ENCODE measurements at places on chromosomes 6 and 20.

GRCh38 chr6:150032598-150032997 is 7.3 kb upstream of the RAET1L start:
- peak; percentile 28 for DNase-seq

GRCh38 chr6:49384904-49385303 is 78.1 kb downstream of the MMUT start:
- no peak for DNase-seq

GRCh38 chr6:55963301-55963700 is 87.9 kb upstream of the BMP5 start:
- no peak for DNase-seq

DNA sequence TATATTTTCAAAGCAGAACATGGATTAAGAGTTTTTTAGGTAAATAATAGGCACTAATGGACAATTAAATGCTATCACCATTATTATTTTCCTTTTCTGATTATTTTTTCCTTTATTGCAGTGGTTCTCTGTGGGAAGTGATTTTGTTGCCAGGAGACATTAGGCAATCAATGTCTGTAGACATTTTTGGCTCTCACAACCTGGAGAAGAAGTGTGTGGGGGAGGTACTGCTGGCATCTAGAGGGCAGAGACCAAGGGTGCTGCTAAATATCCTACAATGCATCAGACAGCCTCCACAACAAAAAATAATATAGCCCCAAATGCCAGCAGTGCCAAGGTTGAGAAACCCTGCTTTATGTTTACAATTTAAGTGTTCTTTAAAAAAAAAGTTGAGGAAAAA is 8.3 kb downstream of the IFNGR1 start:
- no peak for DNase-seq

- DNase-seq, result no peak
Observed at GRCh38 chr6:39918831-39919230, 15.4 kb downstream of the MOCS1 start.

- DNase-seq, result no peak
Observed at GRCh38 chr20:6974838-6975237, 207.4 kb downstream of the BMP2 start.

- DNase-seq, result no peak
Observed at GRCh38 chr20:23841693-23842092, 15.2 kb upstream of the CST2 start.

DNA sequence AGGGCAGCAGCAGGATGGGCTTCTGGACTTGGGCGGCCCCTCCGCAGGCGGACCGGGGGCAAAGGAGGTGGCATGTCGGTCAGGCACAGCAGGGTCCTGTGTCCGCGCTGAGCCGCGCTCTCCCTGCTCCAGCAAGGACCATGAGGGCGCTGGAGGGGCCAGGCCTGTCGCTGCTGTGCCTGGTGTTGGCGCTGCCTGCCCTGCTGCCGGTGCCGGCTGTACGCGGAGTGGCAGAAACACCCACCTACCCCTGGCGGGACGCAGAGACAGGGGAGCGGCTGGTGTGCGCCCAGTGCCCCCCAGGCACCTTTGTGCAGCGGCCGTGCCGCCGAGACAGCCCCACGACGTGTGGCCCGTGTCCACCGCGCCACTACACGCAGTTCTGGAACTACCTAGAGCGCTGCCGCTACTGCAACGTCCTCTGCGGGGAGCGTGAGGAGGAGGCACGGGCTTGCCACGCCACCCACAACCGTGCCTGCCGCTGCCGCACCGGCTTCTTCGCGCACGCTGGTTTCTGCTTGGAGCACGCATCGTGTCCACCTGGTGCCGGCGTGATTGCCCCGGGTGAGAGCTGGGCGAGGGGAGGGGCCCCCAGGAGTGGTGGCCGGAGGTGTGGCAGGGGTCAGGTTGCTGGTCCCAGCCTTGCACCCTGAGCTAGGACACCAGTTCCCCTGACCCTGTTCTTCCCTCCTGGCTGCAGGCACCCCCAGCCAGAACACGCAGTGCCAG is at the start of gene TNFRSF6B:
TNFRSF6B (plus strand) TSS at position 25 of the 729 bp plus-strand sequence; CDS start at position 141, 116 bp downstream.
- DNase-seq, result peak; percentile 77

DNA sequence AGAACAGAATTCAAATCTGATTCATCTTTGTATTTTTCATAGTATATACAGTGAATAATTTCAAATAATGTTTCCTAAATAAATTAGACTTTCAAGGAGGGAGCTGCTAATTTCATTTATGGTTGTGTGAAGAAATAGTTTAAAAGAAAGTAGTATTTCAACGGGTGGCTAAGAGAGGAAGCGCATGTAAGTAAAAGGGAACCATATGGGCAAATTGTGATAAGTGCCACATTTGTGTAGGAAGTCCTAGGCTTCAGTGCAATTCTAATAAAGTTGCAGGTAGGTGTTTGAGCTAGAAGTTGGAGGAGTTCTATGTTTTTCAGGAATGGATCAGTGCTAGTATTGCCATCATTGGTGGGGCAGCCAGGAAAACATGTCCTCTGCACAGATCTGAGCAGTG is 178.8 kb upstream of the PRDM1 start:
- no peak for DNase-seq

DNA sequence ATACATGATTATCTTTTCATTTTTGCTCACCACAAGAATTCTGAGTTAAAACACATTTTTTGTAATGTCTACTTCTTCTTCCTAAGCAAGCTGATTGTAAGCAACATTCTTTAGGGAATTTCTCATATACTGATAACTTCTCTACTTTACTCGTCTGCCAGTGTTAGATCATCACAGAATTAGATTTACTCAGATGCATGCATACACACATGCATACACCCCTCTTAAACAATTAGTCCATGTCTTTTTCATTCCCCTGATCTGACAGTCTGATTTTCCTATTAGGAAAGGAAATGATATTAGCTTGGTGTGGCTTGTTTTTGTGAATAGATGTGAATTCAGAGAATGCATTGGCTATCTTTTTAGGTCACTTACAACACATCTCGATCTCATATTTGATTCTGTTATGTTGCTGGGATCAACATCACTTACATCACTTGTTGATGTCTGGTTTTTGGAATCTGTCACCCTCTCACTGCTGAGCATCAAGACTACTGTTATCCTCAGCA is 91.4 kb downstream of the FIG4 start:
- no peak for DNase-seq

DNA sequence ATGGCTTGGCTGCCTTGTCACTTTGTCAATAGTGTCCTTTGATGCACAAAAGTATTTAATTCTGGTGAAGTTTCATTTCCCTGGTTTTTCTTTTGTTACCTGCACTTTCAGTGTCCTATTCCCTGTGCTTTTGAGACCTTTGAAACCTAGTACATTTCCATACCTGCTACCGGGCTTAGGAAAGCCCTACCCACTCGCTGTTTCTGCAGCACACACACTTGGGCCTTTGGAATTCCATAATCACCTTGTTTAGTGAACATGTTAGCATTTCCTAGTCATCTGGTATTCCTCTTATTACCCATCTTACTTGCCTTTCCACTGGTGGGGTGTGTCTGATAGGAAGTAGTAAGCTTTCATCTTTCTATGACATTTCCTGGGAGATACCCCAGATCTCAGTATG is 19.3 kb upstream of the SYNDIG1 start:
- DNase-seq, result peak; percentile 13

DNA sequence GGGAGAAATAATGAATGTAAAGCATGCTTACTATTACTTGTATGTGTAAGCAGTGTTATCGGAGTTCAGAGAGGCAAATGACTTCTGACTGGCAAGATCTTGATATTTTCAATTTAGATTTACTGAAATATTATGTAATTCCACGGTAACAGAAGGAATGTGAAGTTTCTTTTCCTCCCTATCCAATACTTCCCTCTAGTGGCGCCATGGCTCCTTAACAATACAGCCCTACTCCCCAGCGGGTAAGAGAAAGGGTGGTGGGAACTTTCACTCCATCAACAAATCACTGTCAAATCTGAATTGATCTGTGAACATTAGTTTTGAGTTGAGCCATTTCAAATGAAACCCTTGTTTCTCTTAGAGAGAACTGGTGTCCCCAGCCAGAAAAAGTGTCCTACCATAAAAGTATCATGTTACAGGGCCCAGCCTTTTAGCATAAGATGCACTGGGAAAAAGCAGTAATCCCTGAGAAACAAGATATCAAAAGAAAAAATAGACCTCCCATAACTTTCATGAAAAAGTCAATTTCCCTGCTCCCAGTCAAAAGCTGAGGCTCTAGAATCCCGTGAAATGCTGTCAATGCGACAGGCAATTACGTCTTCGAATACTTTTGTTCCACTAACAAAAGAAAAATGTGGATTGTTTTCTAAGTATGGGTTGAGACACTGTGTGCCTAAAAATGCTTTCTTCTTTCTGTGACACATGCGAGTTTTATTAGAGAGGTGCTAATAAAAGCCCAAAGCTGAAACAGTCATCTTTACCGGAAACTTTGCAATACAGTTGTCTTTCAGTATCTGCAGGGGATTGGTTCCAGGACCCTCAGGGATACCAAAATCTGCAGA is 12.9 kb downstream of the COX7A2 start:
- DNase-seq, result no peak

GRCh38 chr6:121008553-121008952 is 325.7 kb downstream of the TBC1D32 start:
- DNase-seq, result no peak

DNA sequence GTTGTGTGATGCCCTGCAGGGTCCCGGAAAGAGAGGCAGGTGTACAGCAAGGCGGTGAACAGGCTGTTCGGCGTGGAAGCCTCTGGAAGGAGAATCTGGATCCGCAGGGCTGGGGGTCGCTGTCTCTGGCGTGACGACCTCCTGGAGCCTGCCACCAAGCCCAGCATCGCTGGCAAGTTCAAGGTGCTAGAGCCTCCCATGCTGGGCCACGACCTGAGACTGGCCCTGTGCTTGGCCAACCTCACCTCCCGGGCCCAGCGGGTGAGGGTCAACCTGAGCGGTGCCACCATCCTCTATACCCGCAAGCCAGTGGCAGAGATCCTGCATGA is 36.5 kb downstream of the TGM6 start:
- no peak for DNase-seq

DNA sequence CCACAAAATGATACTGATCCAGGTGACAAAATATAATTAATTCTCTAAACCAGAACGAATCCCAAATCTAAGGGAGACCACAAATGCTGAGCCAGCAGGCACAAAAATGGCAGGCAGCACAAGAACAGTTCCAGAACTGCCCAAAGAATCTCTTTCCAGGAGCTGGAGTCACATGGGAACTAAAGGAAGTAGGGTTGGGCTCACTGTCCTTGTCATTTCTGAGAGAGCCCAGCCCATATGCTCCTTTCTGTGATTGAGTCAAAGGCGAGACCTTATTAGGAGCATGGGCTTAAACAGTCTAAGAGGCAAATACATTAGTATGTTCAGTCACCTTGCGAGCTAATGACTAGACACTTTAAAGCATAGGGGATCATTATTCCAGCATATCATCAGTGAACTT is 327.6 kb upstream of the ARID1B start:
- DNase-seq, result no peak

GRCh38 chr6:7433121-7433617 is 43.6 kb downstream of the RIOK1 start:
- DNase-seq, result no peak

DNA sequence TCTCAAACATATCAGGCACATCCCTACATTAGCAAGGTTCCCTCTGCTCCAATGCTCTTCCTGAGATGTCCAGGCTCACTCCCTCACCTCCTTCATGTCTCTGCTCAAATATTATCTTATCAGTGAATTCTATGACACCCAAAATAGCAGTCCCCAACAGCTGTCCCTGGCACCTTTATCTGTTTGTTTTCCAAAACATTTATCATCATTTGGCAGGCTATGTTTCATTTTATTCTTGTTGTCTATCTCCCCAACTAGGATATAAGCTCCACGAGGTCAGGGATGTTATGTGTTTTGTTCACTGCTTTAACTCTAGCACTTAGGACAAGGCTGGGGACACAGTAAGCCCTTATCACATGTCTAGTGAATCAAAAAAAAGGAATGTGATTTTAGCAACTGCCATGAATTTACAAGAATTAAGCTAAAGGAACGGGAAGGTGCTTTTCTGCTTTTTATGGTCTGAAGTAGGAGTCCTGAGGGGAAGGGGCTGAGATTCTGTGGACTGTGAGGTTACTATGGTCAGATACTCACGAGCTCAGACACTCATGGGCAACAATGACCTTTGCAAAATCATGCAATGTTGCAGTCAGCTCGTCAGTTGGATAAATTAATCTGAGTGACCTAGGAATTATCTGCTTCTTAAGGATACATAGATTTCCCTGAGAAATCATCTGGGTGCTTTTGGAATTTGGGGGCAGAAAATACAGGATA is 1.9 kb upstream of the IL22RA2 start:
- no peak for DNase-seq

- no peak for DNase-seq
Observed at GRCh38 chr6:5746053-5746758, 260.5 kb downstream of the NRN1 start.

GRCh38 chr6:3867641-3868502 is 18.7 kb downstream of the FAM50B start:
- DNase-seq, result peak; percentile 55

GRCh38 chr6:107636486-107636885 is 146.6 kb downstream of the SOBP start:
- DNase-seq, result no peak

DNA sequence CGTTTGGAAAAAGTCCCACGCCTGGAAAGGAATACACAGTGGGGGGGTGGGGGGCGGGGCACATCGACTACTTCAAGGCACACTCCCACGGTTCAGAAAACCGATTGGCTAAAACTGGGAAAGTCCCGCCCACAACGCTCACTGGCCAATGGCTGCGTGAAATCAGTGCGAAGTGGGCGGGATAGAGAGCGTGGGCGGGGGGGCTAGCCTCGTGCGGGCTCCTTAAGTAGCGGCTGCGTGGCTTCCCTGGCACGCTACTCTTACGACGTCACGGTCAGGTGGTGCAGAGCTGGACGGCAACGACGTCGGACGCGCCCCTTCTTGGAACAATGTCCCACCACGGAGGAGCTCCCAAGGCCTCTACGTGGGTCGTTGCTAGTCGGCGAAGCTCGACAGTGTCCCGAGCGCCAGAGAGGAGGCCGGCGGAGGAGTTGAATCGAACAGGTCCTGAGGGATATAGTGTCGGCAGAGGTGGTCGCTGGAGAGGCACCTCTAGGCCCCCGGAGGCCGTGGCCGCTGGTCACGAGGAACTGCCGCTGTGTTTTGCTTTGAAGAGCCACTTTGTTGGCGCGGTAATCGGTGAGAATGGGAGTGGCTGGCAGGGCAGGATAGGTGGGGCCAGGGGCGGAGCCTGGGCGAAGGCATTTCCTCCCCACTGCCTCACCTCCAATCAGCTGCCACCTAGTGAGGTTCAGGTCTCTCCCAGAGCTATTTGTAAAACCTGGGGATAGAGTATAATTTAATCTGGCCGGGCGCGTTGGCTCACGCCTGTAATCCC is at the start of gene DDX43:
DDX43 (plus strand) TSS at position 252 of the 778 bp plus-strand sequence; CDS start at position 330, 78 bp downstream.
- no peak for DNase-seq

GRCh38 chr6:46128476-46128875 is 1.3 kb upstream of the ENPP4 start:
- DNase-seq, result no peak

Data from activated CD8-positive, alpha-beta memory T cell treated with anti-CD3 and anti-CD28 coated beads for 24 hours (primary cell).